ENCODE measurements at places on chromosomes 12 and 14.

DNA sequence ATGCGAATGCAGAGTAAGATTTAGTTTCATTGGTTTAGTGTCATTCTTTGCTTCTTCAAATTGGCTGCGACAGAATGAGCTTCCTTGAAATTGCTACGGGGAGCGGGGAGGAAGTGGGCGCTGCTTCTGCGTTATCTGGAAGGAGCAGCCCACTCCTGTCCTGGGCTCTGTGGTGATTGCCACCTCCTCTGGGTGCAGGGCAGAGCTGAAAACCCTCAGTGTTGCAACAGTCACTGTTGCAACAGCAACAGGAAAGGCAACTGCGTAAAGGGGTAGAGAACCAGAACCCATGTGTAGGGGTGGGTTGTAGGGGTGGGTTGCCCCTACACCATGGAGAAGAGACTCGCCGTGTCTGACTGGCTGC, 57.7 kb downstream of the MAX start:
- DNase-seq, result no peak

- no peak for DNase-seq
Observed at GRCh38 chr12:22321638-22322037, 12.9 kb downstream of the ST8SIA1 start.

GRCh38 chr14:100906420-100906819, 2.9 kb upstream of the RTL1 start:
- no peak for DNase-seq

DNA sequence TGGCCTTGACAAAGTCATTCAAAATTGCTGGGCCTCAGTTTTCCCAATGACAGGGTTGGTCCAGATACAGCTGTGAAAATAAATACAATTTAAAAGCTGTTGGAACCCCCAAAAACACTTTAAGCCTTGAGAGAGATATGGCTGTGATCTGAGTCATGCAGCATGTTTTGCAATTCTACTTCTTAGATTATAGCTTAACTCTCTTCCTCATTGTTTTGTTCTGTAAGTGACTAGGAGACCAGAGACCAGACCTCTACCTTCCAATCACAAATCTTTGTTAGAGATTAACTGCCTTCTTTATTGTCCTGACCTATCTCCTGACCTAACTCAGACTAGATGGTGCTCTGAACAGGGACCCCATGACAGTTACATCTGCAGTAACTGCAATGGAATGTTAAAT, 198.1 kb downstream of the STXBP6 start:
- DNase-seq, result no peak

DNA sequence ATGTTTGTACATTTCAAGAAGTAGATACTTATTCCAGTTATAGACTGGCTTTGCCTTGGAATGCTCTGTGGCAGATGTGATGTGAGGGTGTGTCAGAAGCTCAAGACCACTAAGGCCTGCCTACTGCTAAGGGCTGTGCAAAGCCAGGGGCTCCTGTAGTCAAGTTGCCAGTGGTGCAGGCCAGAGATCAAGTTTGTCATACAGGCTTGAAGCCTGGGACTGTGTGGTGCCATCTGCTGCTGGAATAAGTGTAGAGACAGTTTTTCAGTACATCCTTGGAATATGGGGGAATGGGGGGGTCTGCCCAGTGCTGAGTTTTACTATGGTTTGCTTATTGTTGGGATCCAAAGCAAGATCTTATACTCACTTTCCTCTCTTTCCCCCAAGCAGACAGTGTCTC, 649.9 kb upstream of the FOXG1 start:
- DNase-seq, result no peak

DNA sequence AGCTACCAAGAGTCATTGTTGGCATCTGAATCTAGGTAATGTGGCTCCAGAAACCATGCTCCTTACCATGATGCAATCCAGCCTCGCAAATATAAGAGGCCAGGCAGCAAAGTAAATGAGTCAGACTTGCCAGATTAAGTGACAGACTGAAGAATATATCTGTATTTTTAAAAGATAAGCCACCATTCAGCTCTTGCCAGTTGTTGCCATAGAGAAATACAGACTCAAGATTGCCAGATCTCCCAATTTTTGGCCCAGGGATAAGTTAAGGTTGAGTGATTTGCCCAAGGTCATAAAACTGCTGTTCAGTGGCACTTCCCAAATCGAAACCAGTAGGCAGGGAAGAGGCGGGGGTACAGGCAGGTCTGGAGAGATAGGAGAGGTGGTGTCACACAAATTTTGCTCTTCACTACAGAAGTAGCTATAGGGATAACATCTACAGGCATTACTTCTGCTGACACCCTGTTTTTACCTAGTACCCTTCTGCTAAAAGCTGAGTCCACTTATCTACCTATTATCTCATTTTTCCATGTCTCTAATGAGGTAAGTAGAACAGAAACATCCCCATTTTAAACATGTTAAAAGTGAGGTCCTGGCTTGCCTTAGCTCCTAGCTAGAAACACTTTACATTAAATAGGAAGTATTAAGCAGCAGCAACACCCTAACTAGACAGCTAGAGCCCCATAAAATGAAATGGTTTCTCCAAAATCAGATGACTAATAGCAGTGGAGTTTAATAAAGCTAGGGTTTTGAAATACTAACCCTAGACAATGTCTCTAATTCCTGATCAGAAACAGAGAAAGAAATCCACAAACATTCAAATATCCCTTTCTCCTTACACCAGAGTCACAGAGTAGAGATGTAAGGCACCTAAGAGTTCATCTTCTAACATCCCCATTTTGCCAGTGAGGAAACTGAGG, 19.5 kb downstream of the DCAF5 start:
- DNase-seq, result no peak

GRCh38 chr12:31600252-31600651, 9.3 kb upstream of the DENND5B start:
- DNase-seq, result no peak

- DNase-seq, result no peak
Observed at GRCh38 chr12:71892059-71892458, 46.6 kb upstream of the TPH2 start.

DNA sequence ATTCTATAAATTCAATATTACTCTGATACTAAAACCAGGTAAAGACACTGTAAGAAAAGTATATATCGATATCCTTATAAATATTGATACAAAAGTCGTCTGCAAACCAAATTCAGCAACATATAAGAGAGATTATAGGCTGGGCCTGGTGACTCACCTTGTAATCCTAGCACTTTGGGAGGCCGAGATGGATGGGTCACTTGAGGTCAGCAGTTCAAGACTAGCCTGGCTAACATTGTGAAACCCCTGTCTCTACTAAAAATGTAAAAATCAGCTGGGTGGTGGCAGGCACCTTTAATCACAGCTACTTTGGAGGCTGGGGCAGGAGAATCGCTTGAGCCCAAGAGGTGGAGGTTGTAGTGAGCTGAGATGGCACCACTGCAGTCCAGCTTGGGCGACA, 13.5 kb upstream of the TUBA1C start:
- DNase-seq, result no peak

GRCh38 chr14:98949481-98950135, 322.4 kb downstream of the BCL11B start:
- DNase-seq, result no peak

DNA sequence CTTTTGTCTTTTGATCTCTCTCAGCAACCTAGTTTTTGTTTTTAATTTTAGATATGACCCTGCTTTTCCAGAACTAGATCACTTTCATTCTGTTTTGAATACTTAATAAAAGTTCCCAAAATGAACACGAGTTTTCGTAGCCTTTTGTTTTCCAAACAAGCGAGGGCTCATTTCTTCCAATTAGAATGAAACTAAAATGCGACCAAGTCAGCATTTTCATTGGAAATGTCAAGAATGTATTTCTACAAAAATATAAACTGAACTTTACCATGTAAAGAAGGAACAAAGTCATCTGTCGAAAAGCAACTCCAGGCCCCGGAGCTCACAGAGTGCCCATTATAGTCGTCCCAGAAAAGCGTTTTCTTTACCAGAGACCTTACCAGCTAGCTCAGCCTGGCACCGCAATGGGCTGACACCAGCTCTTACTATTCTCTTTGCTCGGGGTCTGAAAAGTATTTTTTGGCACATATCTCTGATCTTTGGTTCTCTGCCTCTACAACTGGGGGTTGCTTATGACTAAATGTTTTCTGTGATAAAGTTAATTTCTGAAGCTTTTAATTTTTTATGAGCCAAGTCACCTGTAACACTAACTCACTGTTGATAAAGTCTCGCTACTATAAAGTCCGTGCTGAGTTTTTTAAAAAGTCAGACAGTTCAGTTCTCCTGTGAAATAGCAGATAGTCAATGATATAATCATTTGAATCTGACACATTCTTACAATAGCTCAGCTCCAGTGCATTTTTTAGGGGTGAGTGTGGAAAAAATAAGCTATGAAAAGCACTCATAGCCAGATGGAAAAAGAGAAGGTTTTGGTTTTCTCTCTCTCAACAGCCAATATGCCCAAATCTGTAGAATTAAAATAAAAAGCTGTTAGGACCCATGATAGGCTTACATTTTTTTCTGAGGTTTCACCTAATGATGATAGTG, 43.4 kb downstream of the SAMD4A start:
- DNase-seq, result no peak

DNA sequence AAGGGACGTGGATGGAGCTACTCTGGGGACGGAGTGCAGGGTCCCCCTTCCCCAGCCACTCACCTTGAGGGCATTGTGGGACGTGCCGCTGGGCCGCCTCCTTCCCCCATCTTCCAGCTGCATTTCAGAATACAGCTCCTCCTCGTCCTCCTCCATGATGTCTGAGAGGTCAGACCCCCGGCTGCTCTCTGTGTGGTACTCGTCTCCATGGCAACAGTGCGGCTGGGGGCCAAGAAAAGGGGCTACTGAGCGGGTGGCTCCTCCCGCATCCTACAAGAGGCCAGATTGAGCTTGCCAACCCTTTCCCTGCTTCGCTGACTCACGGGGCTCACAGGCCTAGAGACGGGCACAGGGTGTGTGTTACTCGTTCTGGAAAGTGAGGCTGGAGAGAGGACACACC, 90.4 kb downstream of the PIWIL1 start:
- DNase-seq, result no peak

- no peak for DNase-seq
Observed at GRCh38 chr14:91164676-91165075, 50.8 kb downstream of the DGLUCY start.

GRCh38 chr12:48122065-48122834, 3.1 kb downstream of the PFKM start:
- no peak for DNase-seq

DNA sequence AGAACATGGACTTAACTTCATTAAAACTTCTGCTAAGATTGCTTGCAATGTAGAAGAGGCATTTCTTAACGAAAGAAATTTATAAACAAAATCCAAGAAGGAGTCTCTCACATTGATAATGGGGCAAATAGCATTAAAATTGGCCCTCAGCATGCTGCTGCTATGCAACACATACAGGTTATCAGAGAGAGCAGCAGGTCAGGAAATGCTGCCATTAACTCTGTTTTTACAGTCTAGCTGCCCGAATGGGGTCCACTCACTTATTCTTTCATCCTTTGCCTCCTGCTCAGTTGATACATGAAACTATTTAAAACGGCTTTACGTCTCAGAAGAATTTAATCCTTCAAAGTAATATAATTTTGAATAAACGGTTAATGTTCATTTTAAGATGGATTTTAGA, 620.4 kb downstream of the SLC16A7 start:
- DNase-seq, result no peak

DNA sequence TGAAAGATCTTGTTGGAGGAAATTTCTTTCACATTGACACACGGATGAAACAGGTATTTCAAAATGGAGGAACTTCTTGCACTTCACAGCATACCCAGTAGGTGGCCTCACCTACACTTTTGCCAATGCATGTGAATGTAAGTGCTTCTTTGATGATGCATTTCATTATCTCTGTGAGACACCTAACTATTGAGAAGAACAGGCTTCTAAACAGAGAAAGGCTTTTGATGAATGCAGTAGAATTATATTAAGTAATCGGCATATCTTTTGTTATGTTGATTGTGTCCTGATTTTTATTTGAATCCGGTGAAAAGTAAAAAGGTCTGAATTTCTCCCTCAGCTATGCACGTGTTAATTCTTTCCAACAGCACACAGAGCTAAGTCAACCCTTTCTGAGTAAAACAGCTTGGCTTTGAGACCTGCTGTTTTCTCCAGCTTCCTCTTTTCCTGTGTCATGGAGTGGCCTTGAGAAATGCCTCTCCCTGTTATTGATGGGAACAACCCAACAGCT, 399.0 kb downstream of the NAV3 start:
- no peak for DNase-seq

DNA sequence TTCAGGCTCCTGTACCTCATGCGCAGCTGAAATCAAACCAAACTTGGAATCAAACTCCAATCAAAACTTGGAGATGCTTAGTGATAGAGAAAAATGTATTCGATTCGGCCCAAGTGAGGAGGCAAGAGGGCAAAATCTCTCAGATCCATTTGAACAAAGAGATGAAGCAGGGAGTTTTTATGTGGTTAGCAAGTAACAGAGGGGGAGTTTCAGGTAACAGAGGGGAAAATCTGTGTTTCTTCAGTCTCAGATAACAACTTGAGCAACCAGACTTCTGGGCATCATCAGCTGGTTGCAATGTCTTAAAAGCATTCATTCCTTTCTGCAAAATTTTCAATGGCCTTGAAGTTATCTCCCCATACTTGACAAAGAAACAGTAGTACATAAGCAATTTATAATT, 245.1 kb upstream of the AVPR1A start:
- no peak for DNase-seq

DNA sequence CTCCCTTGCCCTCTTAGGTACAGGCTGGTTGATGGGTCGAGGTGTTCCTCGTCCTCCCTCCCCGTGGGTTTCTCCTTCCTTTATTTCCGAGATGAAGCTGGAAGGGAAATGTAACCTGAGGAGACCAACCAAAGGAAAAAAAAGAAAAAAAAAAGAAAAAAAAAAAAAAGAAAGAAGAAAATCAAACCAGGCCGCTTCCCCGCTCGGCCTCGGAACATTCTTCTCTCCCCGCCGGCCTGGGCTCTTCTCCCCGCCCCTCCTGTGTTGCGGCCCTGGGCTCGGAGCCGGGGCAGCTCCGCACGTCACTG, 1.6 kb upstream of the NFATC4 start:
- no peak for DNase-seq

GRCh38 chr12:13981990-13982389, 588 bp upstream of the GRIN2B start:
- DNase-seq, result no peak

DNA sequence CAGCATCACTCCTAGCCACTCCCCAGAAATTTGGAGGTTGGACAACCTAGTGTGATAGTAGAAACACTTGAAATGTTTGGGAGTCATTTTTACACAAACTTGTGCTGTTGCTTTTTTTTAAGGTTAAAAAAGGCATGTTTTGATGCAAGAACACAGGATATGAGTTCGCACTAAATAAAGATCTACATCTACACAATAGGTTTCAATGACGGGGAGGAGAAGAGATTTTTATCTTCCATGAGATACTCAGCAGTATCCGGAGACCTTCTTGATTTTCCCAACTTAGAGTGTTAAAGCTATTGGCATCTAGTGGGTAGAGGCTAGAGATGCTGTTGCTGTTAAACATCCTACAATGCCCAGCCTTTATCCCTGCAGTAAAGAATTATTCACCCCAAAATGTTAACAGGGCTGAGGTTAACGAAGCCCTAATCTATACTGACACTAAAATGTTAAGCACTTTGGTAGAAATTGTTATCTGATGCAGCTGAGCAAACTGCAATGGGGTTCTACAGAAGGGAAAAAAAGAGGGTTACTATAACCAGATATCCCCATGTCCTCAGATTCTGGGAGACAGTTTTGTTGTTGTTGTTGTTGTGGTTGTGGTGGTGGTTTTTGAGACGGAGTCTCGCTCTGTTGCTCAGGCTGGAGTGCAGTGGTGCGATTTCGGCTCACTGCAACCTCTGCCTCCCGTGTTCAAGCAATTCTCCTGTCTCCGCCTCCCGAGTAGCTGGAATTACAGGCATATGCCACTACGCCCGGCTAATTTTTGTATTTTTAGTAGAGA, 14.0 kb upstream of the PCNX1 start:
- DNase-seq, result no peak
